Right renal pelvis (tissue), 4 donors: ENCODE measurements at places on chromosomes 16 and 17.

GRCh38 chr16:11916524-11917285 is 949 bp upstream of the GSPT1 start:
- no peak for DNase-seq

- DNase-seq: no peak
Observed at GRCh38 chr16:78116946-78117345, 17.5 kb downstream of the WWOX start.

- no peak for DNase-seq
Observed at GRCh38 chr17:55783684-55784245, 32.9 kb downstream of the PCTP start.

- no peak for DNase-seq
Observed at GRCh38 chr17:76384987-76385891, 830 bp downstream of the SPHK1 start.

- no peak for DNase-seq
Observed at GRCh38 chr16:46688654-46689364, at the start of gene VPS35. Gene VPS35 (minus strand): TSS chr16:46689178. CDS start chr16:46689133, 45 bp downstream.

GRCh38 chr16:1131378-1131994 is 21.4 kb upstream of the CACNA1H start:
- DNase-seq: no peak
